C1 segment of cervical spinal cord (tissue), 14 donors: ENCODE measurements at places on chromosomes 4 and X.

DNA sequence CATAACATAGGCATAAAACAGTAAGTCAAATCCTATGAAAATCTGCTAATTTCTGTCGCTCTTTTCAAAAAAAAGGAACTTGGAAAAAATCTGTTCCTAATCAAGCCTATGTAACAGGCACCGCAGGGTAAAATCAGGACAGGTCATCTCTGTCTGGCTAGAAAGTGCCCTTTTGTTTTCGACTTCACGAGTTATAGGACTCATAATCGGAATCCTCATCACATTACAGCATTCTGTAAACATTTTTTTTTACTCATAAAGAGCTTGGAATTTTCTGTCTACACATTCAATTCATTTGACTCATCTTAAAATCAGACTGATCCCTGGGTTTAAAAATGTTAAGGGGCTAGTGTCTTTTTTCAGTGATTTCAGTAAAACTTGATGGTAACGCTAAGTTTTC, 181.7 kb upstream of the TBC1D9 start:
- DNase-seq = no peak

DNA sequence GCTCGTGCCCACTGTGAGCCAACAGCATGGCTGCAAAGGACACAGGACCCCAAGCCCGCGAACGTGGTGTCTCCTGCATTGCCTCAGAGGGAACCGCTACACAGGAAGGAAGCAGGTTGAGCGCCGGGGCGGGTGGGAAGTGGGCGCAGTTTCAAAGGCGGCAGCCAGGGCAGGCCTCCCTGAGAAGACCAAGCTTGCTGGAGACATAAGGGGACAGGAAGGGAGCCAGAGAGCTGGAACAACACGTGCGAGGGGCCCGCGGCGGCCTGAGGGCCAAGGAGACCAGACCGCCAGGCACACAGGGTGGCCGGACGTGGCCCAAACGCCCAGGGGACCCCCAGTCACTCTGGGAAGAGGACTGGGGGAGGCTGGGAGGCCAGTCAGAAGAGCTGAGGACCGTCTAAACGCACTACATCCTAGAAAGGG, 32.0 kb downstream of the CTBP1 start:
- no peak for DNase-seq

- DNase-seq = no peak
These were observed 67.7 kb downstream of the UGT2A3 start for GRCh38 chr4:68883870-68884269.

- no peak for DNase-seq
These were observed 648 bp upstream of the MSMO1 start for GRCh38 chr4:165326831-165327210.

DNA sequence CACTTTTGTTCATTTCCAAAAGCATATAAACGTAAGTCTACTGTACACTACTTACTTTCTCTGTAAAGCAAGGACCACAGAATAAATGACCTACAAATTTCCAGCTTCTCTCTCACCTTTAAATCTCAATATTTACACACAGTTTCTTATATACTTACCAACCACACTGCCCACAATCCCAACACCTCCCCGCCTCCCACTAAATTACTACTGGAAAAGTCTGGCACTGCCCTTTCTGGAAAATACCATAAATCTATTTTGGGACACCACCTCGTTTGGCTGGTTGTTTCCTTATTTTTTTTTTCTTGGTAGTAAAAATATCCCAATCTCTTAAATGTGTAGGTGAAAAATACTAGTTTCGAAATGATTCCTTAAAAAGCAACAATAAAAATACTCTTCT, 19.6 kb downstream of the FAT1 start:
- no peak for DNase-seq
